Stimulated activated CD4-positive, alpha-beta T cell treated with anti-CD3 and anti-CD28 coated beads, Interleukin-1b, Interleukin-23, amount 100 ng/mL, for 1 hour (primary cell): ENCODE measurements at places on chromosomes 13 and 19.
A peak's percentile ranks its signal among the peaks of the same experiment; 100 is the strongest.

GRCh38 chr13:75489502-75490263, 7.7 kb upstream of the TBC1D4 start:
- no peak for DNase-seq

DNA sequence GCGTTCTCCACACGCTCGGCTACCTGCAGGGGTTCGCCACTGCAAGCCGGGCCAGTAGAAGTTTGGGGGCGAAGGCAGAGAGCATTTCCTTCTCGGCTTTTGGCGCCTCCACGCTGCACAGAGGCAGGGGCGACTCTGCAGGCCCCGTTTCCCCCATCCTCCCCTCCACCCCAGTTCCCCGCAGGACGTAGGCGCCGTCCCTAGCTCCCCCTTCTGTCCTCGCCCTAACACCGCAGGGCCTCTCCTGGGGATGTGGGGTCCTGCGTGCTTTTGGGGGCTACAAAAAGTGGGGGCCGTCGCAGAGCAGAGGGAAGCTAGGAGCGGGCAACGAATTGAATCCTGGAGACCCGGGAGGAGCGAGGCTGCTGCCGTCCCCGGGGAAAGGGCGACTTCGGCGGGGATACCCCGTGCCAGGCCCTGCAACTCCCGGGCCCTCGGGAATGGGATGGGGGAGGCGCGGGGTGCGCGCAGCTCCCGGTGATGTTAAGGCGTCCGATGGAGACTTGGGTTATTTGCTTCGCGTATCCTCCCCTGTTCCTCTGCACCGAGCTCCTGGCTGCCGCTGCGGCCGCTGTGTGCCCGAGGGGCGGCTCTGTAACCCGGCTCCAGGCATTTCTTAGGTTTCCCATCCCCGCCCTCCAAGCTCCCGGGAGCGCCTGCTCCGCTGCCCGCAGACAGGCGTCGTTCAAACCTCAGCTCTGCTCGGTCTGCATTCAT, 255.9 kb upstream of the SOX21 start:
- DNase-seq: no peak

DNA sequence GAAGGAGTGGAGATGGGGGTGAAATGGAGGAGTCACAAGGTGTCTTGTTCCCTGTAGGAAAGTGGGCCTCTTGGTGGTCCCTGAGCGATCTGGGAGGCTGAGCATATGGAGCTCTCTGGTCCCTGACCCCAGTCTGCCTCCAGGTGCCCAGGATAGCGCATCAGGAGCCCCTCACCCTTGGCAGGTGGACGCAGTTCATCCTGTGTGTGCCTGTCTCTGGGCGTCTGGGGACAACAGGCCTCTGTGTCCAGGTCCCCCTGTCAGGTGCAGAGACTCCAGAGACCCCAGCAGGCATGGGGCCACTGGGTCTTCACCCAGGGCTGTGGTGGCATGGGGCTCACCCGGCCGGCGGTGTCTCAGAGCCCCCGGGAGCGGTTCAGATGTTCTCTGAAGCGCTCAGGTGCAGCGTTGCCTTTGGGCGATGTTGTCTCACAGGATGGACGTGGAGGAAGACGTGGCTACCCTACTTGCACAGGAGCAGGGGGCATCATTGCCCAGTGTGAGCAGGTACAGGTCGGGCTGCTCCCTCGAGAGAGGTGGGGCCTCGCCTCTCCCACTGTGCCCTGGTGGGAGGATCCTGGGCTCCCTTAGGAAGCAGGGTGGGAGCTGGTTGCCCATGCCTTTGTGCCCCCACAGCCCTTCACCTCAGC, 58.1 kb upstream of the TPM4 start:
- DNase-seq: no peak

DNA sequence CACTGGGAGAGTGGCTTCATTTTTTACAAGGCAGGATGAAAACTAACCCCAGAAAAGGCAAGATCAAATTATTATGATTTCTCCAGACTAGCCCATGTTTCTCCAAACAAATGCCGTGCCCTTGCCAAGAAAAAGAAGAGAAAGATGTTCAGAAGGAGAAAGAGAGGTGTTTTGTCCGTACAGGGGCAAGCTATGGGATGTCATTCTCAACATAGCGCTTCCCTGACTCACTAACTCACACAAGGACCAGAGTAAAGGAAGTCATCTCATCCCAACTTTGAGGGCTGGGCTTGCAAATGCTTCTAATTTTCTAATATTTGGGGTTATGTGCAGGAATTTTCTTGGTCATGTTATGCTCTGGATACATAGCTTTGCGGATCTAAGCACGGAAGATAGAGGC, 224.2 kb upstream of the MAB21L1 start:
- DNase-seq: no peak

GRCh38 chr13:112062571-112063570, 4.1 kb upstream of the SOX1 start:
- no peak for DNase-seq

- DNase-seq: no peak
These were observed 294.0 kb upstream of the MIR17HG start for GRCh38 chr13:91053318-91054065.

DNA sequence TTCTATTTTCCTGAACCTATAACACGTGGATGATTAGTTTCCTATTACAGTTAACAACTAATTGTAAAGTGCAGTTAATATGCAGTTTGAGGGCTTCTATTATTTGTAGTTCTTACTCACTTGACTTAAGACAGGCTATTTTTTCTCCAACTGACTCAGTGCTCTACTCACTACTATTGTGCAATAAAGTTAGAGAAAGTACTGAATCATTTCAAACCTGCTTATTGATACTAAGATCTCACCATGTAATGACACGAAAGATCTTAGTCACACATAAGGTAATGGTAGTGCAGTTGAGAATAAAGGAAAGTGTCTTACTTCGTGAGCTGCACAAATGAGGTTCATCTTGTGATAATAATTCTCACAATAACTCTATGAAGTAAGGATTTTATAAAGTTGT, 22.8 kb upstream of the ITM2B start:
- no peak for DNase-seq

GRCh38 chr13:50124536-50125303, 109.5 kb downstream of the KCNRG start:
- DNase-seq: peak; percentile 82

- no peak for DNase-seq
These were observed 50.1 kb upstream of the C13orf46 start for GRCh38 chr13:114023716-114024602.

DNA sequence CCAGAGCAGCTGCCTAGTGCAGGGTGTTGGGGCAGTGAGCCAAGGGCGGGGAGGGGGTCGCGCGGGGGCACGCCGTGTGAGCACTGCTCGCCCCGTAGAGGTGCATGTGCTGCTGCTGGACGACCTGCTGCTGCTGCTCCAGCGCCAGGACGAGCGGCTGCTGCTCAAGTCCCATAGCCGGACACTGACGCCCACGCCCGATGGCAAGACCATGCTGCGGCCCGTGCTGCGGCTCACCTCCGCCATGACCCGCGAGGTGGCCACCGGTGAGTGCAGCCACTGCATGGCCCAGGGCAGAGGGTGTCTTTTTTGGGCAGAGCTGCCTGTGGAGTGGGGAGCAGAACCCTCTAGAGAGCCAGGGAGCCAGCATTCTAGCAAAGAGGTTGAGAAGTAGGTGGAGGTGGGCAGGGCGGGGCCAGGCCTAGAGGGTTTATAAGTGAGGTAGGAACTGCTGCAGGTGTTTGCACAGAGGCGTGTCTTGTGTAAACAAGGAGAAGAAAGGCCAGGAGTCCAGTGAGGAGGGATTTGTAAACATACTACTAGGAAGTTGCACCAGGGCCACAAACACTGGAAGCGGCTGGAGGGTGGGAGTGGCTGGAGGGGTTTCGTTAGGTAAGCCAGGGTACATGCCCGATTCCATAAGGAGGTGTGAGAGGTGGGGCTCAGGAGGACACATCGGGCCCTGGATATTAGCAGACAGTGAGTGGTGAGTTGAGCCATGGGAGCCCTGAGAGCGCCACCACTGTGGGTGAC, 21.3 kb downstream of the ARHGEF1 start:
- DNase-seq: no peak

DNA sequence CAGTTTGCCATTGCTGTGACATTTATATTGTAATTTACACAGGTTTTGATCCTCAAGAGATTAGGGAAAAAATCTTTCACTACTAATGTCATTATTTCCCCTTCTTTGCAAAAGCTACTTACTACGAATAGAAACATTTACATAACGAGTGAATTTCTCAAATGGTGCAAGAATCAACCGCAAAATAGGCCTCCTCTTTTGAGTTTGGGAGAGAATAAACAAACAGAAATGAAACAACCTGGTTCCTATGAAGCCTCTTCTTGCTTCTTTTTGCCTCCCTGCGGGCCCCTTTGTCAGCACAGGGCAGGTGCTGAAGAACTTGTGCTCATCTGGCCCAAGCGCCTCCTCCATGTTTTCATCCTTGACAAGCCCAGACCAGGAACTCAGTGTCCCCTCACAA, 10.1 kb upstream of the GJA3 start:
- no peak for DNase-seq
